ENCODE measurements at places on chromosomes 2 and 18.

- DNase-seq: no peak
These were observed 30.3 kb upstream of the SEC11C start for GRCh38 chr18:59109375-59109774.

GRCh38 chr2:173451118-173451517, 96.4 kb downstream of the CDCA7 start:
- DNase-seq: no peak

DNA sequence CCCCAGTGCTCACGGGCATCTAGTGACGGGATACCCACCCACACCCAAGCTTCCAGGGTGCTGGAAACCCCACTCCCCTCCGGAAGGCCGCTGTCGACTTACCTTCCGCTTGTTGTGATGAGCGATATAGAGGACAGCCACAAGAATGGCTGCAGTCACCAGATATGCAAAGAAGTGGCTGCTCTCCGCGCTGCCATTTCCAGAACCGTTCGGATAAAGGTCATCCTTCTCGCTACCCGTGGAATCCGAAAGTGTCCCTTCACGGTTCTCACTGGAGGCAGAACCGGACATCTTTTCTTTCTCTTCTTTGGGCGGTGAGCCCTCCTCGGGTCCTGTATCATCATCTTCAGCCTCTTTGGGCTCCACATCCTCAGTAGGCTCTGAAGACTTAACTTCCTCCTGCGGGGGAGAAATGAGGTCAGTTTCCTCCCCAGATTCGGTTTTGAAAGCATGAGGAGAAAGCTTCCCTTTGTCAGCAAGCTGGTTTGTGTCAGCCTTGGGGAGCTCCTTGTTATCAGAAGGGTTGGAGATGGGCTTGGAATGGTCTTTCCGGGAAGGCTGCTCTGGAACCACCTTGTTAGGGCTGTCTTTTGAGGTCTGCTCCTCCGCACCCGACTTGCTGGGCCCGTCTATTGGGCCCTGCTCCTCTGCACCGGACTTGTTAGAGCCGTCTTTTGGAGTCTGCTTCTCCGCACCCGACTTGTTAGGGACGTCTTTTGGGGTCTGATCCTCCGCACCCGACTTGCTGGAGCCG, 1.2 kb downstream of the TGOLN2 start:
- DNase-seq: no peak

DNA sequence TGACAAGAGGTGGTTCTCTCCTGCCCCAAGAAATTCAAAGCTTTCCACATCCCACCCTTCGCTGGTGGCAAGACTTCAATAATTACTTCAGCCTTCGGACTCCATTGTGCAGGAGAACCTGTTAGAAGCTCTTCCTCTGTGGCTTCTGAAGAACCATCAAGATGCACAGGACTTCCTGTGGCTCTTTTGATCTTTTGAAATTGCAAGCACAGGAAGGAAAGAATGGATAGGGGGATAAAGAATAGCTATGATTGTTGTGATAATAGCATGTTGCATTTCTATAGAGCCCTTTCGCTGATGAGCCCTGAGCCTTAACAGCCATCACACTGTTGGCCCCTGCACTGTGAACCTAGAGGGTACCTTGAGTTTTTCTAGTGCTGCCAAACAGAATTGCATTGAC, 7.4 kb downstream of the EPAS1 start:
- no peak for DNase-seq

GRCh38 chr2:39080152-39080551, 40.7 kb downstream of the SOS1 start:
- no peak for DNase-seq

- DNase-seq: no peak
These were observed 1579.0 kb upstream of the NXPH2 start for GRCh38 chr2:140359056-140359771.

DNA sequence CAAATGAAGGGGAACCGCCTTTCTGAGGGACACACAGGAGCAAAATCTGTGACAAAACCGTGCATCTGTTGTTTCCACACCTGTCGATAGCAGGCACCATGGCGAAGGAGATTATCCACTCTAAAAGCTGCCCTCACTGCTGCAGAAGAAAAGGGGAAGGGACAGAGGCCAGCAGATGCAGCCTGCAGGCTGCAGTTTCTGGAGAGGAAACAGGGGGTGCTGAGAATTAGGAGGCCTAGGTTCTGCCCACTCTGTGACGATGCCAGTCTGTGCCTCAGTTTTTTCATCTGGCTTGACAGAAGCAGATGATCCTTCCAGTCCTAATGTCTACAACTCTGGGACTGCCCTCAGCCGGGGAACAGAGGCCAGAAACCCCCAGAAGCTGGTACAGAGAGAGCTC, 17.7 kb downstream of the PAX8 start:
- DNase-seq: no peak

DNA sequence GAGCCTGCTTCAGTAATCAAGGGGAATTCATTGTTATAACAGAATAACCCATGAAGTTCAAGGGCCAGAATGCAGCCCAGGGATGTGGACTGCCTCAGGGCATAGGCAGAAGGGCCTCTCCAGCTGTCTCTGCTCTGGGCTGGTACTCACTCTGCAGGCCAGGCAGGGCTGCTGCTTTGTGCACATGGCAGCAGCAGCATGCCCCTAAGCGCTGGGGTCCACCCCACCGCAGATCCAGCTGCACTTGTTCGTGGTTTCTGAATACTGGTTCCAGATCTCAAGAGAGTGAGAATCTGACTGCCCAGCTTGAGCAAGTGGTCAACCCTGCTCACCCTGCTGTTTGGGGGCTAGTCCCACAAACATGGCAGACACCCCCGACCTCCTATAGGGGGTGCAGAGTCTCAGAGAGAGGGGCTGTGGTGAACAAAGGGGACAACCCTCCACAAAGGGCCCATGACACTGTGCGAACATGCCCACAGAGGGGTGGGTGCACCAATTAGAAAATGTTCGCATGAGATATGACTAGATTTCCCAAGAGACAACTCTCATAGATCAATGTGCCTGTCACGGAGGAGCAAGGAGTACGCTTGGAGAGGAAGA, 87.3 kb downstream of the ACTR3 start:
- no peak for DNase-seq

DNA sequence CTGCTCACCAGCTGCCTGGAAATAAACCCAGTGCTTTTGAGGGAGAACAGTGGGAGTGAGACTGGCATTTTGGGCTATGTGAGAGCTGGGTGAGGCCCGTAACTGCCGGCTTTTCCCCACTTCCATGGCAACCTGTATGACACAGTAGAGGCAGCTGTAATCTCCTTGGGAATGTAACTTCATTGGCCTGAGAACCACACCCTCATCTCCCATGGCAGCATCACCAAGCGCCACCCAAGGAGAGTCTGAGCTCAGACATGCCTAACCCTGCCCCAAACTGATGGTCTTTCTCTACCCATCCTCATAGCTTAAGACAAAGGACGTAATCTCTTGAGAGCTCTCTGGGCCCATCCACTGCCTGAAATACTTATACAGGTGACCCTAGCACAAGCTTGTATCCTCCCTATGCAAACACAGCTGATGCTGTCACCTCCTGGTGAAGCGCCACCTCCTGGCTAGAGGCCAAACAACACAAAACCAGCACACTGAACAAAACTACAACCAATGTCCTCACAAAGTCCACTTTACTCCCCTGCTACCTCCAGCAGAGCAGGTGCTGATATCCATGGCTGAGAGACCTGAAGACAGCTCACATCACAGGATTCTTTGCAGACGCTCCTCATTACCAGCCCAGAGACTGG, 763.4 kb upstream of the NRXN1 start:
- DNase-seq: no peak

DNA sequence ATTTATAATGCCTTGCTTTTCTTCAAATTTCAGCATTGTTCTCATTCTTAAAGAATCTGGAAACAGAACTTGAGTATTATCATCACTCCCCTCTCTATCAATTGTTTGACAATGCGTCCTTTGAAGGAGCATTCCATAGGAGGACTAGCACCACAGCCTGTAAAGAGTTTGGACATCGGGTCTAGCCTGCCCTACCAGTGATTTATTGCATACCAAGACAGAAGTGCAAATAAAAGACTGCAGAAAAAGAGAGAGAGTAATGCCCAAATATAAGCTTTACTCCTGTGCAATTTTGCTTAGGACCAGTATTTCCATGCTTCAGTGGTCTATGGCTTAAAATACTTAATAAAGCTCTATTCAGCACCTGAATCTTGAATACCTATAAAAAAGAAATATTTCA, 55.4 kb upstream of the MAP2 start:
- DNase-seq: no peak

DNA sequence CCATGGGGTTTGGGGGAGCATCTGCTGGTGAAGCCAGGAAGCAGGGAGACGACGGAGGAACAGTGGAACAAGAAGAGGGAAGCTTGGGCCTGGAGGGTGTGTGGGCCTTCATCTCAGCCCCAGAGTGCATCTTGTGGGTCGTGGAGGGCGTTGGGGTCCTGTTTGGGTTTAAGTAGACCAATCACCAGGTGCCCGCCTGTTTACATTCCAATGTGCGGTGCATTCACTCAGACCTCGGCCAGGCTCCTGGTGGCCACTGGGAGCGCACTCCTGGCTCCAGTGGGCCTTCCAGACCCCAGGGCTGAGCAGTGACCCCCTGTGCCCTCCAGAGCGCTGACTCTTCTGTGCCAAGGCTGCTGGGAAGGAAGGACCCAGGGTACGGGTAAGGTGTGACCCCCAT, 293.7 kb downstream of the NDUFA10 start:
- no peak for DNase-seq

DNA sequence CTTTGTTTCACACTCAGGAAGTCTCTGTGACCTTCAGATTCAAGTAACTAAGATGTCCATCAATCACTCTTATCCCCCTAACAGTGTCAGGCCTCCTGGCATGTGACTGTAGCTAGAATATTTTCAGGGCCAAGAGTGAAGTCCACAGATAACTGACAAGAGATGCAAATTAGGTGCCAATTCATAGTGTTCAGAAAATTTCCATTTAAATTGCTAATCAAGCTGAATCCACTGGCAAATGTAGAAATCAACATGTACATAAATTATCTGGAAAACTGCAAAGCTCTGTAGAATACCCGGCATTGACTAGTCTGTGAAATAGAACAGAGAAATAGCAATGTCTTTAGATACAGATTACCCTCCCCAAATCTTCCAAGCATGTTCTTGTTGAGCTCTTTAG, 38.6 kb upstream of the ARL4C start:
- no peak for DNase-seq

DNA sequence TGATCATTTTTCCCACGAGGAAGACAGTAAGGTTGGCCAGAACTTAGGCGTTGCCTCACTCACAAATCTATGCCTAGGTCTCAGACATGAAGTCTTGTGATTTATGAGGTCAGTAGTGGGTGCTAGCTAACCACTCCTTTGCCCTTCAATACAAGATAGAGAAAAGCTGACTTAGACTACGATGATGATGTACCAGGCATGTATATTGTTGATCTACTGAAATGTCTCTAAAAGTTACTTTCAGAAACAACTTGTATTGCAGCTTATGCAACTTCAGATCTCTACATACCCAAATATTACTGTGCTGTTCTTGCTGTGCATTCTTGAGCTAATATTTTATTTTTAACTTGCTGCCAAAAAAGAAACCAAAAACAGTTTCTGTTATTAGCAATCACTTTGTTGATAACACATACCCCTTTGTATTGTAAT, 30.6 kb downstream of the MAPRE2 start:
- DNase-seq: no peak

DNA sequence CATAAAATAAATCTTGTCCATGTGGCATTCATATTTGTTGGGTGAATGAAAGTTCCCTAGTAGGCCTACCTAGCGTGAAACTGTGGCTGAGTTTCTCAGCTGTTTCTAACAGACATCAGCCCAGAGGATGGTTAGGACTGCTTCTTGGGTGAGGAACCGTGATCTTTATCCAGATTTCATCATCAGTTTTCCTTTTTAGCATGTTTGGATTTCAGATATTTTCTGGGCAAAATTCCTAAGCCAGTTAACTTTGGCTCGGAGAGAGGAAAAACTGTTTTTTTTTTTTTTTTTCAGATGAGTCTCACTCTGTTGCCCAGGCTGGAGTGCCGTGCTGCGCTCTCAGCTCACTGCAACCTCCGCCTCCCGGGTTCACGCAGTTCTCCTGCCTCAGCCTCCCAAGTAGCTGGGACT, 53.5 kb downstream of the DGKD start:
- no peak for DNase-seq

- DNase-seq: no peak
These were observed 55.3 kb downstream of the KCTD1 start for GRCh38 chr18:26493021-26493420.

DNA sequence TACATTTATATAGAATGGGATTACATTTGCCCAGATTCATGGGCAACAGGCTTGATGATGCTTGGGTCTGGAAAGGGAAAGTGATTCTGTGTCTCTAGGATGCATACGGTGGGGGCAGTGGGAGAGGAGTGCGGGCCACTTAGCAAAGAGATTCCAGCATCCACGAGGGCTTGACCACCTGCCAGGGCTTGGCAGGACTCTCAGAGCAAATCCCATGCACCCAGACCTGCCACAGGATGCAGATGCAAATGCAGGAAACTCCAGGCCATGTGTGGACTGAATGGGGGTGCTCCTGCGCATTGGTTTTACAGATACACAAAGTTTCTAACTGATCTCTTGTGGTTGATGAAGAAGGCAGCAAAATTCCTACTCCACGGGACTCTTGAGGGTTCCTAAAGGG, 334.7 kb downstream of the CYRIA start:
- no peak for DNase-seq

GRCh38 chr2:44429034-44429433, 67.3 kb downstream of the CAMKMT start:
- no peak for DNase-seq

DNA sequence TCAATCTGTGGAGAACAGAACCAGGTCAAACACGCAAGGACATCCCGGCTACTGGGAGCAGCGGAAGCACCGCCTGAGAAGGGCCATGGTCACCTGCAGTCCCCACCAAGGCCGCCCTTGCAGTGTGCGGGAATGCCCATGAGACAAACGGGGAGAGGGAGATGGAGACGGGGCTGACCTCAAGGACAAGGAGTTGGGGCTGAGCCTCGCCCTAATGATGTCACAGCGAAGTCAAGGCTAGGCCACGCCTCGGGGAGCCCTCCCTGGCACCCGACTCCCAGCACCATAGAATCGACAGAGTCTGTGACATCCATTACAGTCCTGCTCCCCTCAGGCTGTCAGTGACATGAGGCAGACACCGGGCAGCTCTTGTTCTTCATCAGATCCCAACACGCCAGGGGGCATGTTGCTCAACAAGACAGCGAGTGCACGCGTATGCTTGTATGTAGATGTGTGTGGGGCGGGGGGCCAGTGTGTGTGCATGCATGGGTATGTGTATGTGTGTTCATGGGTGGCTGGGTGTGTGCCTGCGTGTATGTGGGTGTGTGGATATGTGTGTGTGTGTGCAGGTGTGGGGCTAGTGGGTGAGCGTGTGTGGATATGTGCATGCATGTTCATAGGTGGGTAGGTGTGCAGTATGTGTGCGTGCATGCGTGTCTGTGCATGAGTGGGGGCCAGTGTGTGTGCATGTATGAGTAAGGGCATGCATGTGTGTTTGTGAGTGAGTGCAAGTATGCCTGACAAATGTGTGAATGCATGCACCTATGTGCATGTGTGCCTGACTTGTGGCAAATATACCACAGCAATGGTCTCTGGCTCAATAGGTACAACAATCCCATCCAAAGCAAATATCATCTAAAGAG, 57.0 kb downstream of the ANKMY1 start:
- no peak for DNase-seq

- no peak for DNase-seq
These were observed 47.5 kb upstream of the STAT1 start for GRCh38 chr2:191061381-191061980.

Measured in caudate nucleus (tissue), 63 donors.